ENCODE measurements at places on chromosomes 7 and 10.

- DNase-seq, result no peak
Measured at GRCh38 chr10:63798599-63799498, 277.6 kb downstream of the REEP3 start.

GRCh38 chr10:22893781-22894180, 34.1 kb upstream of the ARMC3 start:
- DNase-seq, result no peak

DNA sequence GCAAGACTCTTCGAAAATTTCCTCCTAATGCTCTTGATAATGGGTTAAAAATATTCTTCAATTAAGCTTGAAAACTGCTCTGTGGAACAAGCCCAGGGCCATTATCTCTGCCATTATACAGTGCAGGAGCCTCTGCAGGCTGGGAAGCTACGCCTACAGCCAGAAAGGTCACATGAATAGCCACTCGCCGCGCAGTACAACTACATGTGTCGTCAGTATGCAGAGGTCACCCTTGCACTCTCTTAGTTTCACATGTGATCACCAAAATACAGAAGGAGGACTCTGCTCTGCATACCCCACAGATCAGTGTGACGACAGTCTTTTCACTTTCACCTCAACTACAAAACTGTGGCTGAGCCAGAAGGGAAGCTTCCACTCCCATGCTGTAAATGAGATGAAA, 141.8 kb upstream of the C1QL3 start:
- DNase-seq, result no peak

DNA sequence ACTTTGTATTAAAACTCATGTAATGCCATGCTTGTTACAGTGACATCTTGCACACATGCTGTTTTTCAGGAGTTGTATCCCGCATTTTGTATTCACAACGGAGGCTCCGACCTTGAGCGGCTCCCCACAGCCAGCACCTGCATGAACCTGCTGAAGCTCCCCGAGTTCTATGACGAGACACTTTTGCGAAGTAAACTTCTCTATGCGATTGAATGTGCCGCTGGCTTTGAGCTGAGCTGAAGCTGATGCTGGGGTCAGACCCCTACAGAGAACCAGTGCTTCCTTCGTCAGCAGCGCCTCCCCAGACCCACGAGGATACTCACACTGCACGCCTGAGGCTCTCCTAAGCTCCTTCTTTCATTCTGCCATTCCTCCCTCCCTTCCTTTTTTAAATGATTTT, 69.3 kb upstream of the DNAJB6 start:
- no peak for DNase-seq

- no peak for DNase-seq
Measured at GRCh38 chr7:23208316-23208715, 26.5 kb downstream of the NUP42 start.

DNA sequence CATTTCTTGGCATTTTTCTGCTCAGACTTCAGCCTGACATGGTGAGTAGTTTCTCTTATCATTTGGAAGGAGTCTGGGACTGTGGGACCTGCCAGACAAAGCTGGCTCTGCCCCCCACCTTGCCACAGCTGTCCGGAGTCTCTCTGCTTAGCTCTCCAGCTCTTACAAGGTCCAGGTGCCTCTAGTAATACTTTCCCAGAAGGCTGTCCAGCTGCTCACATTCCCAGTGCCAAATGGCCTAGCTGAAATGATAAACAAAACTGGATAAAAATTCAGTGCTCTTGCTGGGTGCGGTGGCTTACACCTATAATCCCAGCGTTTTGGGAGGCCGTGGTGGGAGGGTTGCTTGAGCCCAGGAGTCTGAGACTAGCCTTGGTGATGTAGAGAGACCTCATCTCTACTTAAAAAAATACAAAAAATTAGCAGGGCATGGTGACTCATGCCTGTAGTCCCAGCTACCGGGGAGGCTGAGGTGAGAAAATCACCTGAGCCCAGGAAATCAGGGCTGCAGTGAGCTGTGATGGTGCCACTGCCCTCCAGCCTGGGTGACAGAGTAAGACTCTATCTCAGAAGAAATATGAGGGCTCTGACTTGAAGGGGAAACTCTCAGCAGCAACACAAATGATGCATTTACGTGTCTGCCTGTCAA, 86.8 kb downstream of the C10orf90 start:
- DNase-seq, result no peak

- no peak for DNase-seq
Measured at GRCh38 chr7:50669890-50670289, 104.7 kb upstream of the DDC start.

- no peak for DNase-seq
Measured at GRCh38 chr10:129381741-129382140, 85.3 kb upstream of the MGMT start.

GRCh38 chr7:92840316-92840715, 3.9 kb upstream of the CDK6 start:
- no peak for DNase-seq
